ENCODE measurements at places on chromosomes 3 and 15.

- no peak for DNase-seq
Measured at GRCh38 chr3:193744822-193745684, 152.0 kb downstream of the OPA1 start.

DNA sequence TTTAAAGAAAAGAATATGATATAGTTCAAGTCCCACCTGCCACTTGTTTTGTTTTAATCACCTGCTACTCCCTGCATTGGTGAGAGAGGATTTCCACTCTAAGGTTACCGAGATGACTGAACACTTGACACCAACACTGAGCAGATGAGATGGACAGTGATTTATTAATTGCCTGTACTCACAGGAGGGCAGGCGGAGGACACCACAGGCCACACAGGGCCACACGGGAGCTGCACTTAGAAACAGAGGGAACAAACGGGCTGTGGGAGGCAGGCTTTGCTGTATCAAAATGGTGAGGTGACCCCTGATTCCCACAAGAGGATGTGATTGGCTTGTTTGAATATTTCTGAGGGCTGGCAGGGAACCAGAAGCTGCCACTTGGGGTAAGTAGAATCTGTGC, 10.8 kb downstream of the MINAR1 start:
- no peak for DNase-seq

- no peak for DNase-seq
Measured at GRCh38 chr3:137687181-137687879, 76.8 kb upstream of the SOX14 start.

DNA sequence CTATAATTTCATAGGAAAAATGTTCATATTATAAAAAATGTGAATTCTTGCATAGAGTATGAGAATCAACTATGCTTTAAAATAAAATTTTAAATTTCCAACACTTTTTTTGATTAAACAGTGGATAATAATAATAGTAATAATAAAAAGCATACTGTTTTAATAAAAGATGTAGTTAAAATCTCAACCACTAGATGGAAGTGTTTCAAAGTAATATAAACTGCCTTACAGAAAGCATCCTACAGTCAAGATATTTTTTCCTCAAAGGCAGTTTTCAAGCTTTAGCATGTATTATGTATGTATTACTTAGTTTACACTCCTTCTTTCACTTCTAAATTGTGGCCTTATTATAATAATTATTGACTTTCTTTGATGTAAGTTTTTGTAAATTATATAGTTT, 217.5 kb downstream of the CHL1 start:
- no peak for DNase-seq

DNA sequence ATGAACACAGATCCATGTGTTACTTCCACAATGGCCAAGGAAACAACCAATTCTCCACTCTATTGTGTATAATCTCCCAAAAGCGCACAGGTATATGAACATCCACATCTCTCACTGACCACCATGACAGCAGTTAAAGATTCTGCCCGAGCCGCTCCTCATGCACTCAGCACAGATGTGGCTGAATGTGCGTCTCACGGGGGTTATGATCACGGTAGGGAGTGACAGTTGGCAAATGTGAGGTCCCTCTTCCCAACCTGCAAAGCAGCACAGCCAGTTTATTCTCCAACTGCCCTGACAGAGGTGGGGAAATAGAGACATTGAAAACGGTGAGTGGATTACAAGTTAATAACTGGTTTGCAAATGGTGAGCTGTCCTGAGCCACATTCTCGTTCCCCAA, 17.6 kb downstream of the FOXP1 start:
- no peak for DNase-seq

- DNase-seq: no peak
Measured at GRCh38 chr3:116767726-116768125, 58.1 kb downstream of the TUSC7 start.

DNA sequence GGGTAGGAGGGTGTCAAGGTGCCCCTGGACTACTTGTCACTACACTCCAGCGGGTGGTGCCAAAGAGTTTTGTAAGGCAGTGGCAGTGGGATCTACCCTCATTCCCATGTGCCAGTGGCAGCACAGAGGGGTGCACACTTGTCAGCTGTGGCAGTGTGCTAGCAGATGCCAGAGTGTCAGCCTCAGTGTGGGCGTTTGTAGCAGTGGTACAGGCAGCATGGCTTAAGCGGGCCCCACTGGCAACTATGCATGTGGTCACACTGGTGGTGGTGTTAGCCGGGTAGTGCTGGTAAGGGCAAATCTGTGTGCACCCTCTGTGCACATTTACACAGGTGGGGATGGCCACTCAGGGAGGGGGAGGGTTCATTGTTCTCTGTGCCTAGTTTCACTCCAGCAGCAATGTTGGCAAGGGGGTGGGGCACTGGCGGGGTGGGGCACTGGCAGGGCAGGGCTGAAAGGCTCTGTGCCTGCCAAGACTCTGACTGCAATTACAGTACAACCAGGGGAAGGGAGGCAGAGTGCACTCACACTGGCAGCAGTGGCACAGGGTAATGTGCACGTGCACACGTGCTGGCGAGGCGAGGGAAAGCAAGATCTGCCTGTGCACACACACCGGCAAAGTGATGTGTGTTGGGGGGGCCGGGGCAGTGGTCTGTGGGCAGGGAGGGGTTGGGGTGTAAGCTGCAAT, 31.8 kb downstream of the MYO9A start:
- DNase-seq: no peak

DNA sequence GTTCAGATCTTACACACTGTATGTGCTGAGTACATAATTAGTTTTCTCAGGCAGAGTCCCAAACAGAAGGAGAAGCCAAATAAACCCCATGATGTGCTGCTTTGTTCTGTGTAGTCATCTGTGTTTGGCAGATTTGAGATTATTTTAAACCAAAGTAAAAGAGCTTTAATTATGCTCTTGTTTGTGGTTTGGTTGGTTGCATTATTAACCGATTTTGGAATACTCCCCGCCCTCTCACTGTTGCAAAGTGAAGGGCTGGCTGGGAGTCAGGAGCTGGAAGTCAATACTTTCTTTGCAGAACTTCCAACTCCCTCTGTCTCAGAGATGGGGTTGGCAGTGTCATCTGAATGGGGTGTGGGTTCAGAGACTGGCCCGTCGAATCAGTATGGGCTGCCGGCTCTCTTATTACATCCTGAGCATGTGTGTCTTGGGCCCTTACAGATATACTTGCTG, 34.4 kb downstream of the SLCO3A1 start:
- DNase-seq: no peak
